ENCODE measurements at places on chromosomes 4 and X.

DNA sequence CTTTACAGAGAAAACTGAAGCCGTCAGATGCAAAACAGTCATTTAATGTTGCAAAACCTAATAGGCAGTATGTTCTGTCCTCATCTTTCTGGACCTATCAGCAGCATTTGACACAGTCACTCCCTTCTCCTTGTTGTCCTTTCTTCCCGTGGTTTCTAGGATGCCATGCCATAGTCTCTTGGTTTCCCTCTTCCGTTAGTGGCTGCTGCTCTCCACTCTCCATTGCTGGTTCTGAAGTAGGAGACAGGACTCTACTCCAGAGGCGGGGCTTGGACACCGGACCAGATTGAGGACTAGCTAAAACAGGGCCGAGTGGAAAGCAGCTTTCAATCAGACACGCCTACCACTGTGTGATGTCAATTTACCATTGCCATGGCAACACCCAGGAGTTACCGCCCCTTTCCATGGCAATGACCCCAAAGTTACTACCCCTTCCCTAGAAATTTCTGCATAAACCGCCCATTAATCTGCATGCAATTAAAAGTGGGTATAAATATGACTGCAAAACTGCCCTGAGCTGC lies 88.8 kb upstream of the CCDC160 start:
- no peak for DNase-seq

- no peak for DNase-seq
Observed at GRCh38 chr4:99390055-99390454, 37.5 kb upstream of the ADH1C start.

- no peak for DNase-seq
Observed at GRCh38 chr4:3498901-3499510, 33.2 kb downstream of the LRPAP1 start.

- DNase-seq = no peak
Observed at GRCh38 chr4:109010521-109010920, 247.7 kb upstream of the ETNPPL start.

DNA sequence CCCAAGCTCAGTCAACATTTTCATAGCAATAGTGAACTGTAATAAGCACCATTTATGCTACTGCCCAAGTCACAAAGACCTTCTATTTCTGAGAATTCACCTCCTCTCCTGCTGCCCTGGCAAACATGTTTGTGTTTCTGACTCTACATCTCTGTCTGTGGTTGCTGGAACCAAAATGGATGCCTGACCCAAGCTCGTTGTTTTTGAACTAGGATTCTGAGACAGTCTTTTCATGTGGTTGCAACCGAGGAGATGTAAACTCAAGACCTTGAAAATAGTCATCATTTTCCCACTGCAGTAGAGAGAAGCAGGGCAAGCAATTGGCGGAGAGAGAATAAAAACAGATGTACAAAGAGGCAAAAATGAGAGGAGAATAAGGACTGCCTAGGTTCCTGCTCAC lies 160.2 kb downstream of the RAB28 start:
- no peak for DNase-seq

GRCh38 chrX:124497386-124497785 lies 151.0 kb downstream of the SH2D1A start:
- DNase-seq = no peak

GRCh38 chr4:160318567-160319220 lies 1215.8 kb downstream of the RAPGEF2 start:
- DNase-seq = no peak

DNA sequence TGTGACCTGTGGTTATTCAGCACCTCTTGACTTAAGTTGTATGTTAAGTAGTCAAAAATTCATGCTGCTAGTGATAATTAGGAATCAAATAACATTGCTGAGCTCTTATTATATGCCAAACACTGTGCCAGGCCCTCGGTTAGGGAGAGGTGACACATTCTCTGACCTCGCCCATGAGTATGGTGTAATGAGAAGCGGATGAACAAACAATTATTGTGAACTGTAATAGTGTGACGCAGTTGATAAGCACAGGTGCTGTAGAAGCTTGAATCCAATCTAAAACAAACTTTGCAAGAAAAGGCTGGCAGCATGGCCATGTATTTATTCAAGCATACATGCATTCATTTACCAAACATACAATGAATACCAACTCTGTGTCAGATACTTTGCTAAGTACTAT lies 303.5 kb upstream of the HS3ST1 start:
- no peak for DNase-seq

DNA sequence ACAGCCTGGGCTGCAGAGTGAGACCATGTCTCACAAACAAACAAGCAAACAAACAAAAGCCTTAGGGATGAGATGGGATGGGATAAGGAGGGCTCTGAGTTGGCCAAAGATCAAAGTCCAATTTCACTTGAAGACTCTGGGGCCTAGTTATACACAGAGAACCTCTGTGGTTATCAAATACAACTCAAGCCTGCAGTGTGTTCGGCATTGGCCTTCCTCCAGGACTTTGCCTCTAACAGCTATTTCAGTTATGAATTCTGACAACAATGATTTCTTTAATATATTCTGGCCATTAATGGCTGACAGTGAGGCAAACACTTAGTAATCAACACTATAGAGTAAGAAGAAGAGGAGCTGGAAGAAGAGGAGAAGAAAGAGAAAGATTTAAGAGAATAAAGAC lies 171.1 kb downstream of the PDGFRA start:
- DNase-seq = no peak

GRCh38 chr4:54233277-54233696 lies 4.2 kb downstream of the PDGFRA start:
- DNase-seq = peak; percentile 54

- no peak for DNase-seq
Observed at GRCh38 chr4:122118243-122118642, 33.9 kb upstream of the BLTP1 start.

DNA sequence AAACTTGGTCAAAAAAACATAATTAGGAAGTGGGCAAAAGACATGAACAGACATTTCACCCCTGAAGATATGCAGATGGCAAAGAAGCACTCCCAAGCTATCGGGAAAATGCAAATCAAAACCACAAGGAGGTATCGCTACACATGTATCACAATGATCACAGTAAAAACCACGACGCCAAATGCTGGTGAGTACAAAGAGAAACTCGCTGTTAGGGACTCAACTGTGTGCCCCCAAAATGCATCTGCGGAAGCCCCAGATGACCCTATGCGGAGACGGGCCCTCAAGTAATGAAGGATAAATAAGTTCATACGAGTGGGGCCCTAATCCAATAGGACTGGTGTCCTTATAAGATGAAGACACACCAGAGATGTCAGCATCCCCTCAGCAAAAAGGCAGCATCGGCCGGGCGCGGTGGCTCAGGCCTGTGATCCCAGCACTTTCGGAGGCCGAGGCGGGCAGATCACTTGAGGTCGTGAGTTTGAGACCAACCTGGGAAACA lies 10.2 kb downstream of the GAK start:
- DNase-seq = no peak

DNA sequence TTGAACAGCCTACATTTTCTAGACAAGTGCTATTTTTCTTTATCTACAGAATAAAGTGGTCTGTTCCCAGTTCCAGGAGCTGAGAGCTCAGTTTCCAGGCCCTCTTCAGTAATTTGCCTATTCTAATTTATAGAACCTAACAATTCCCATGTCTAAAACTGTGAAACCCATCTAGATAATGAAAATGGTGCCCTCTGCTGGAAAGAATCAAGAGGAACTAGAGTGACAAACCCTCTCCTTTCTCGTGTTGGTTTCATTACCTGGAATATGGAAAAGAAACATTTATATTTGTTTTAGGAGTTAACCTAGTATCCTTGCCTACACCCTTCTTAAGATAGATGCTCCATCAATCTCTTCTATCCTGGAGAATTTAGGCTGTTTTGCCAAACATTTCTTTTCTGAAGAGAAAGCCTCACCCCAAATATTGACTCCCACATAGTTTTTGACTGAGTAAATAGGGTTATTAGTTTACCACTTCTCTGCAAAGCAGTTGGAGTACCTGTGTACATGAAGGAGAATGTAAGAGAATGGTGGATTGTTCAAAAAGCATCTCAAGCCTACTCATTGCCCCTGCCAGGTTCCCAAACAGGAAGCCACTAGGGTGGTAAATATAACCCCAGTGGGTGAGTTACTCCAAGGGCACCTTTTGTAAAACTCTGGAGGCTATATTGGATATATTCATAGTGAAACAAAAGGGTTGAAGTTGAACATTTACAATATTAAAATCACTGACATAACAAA lies 121.6 kb downstream of the RASL11B start:
- DNase-seq = peak; percentile 15

DNA sequence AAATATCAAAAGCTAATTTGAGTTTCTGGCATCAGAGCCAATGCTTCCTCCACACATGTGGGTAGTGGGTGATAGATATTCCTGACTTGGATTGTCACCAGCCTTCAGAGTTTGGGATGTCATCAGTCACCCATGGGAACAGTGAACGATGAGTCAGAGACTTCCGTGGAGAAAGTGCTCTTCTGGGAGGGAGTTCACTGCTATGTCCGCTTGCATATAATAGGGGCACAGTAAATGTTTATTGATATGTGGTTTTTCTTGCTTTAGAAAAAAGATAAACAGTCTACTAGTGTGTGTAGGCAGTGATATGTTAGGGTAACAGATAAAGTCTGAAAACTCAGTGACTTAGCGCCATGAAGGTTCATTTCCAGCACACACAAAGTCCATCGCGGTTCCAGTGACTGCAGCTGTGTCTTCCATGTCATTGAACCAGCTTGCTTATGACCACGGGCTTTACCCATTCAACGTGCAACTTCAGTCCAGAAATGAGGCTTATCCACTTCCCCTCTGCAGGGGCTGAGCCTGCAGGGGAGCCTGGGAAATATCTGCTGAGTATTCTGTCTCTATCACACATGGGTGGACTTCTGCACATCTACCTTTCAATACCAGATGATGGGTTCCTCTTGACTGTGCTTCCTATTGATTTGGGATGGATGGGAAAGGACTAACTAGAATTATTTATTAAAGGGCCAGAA lies 87.7 kb upstream of the WWC2 start:
- no peak for DNase-seq

DNA sequence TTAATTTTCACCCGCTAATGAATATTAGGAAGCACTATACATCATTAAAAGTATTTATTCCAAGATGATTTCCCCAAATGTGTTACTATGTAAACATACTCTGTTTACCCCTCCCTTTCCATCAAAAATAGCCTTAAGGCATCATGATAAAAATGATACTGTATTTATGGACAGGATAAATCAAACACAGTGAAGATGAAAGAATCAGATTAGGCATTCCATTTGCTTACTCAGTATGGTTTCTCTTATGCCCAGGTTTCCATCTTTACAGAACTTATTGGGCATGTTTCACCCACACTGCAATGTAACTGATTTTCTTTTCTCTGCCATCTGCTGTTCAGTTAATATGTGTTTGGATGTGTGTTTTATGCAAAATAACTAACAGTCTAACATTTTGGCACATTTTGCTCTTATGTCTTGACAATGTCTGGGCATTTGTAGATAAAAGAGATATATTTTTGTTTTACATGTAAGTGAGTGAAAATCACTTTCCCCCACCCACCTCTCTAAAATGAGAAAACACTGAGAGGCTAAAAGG lies 445.2 kb downstream of the RPA4 start:
- no peak for DNase-seq

DNA sequence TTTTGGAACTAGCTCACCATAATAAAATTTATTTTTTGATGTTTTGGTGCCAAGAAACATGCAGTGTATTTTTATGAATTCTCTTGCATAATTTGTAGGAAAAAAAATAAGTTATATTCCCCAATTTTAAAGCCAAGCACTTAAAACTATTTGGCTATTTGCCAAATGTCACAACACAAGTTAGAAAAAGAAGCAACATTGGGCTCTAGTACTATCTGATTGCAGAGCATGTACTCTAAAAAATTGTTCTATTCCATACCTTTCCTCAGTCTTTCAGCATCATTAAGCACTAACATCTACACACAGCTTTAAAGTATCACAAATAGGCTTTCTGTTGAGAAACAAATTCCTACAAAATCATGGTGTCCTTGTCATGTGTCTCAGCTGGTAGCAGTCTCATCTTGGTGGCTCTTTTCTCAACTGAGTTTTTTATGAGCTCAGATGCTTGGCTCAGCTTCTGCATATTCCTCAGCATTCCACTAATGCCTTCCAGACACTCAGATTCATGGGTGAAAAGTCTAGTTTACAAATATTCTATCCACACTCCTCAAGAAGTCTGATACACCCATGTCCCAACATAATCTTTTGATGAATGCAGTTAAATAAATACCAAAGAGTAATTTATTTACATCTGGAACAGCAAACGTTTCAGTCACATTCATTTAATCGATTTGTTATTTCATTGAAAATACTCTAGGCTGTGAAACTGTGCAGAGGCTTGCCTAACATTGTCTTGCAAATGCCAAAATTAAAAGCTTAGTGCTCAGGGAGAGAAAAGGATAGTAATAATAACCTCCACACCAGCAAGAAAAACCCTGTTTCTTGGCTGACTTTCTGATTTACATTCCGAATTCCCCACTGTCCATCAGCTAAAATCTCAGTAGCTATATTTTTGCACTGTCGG lies 2209.9 kb downstream of the PCDH7 start:
- DNase-seq = no peak

DNA sequence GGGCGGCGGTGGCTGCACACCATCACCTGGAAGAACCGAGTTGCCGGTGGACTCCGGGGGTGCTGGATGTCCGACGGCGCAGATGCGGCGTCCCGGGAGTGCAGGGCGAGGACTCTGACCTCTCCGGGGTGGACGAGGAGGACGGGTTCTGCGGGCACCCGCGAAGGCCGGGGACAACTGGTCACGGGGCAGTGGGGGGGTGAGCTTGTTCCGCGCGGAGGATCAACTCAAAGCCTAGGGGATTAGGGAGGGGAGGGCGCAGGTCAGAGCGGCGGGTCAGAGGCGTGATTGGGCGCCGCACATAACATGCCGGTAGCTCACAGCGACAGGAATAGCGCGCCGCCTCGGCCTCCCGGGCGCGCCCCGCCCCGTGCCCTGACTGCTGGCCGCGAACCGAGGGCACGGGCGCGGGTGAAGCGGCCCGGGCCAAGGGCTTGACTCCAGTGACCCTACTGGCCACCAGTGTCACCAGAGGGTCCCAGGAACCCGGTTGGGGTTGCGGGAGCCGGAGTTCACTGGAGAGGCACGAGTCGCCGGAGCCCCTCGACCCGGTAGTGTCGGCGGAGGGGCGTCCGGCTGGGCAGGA lies at the start of gene KLHL34:
Gene KLHL34 (minus strand): TSS at position 179 of the 586 bp plus-strand sequence. CDS start 542 bp downstream, outside the sequence.
- no peak for DNase-seq

GRCh38 chr4:6172927-6173200 lies 27.5 kb downstream of the JAKMIP1 start:
- no peak for DNase-seq

DNA sequence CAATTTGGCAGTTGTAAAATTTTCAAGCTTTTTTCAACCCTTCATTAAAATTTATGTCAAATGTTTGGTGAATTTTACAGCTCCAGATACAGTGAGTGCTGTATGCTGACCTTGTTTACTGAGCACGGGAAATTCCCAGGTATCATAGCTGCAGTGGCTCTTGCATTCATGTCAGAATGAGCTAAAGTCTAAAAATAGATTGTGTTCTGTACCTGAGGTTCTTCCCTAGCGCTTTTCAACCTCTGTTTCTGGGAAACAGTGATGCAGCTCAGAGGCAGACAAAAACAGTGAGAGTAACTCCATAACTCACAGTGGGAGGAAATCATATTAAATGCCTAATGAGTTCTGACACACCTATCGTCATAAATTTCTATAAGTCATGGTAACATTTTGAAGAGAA lies 393.8 kb upstream of the GNPDA2 start:
- DNase-seq = no peak
